ENCODE measurements at places on chromosomes 3 and 15.

- no peak for DNase-seq
Observed at GRCh38 chr3:74200952-74201351, 413.5 kb downstream of the CNTN3 start.

DNA sequence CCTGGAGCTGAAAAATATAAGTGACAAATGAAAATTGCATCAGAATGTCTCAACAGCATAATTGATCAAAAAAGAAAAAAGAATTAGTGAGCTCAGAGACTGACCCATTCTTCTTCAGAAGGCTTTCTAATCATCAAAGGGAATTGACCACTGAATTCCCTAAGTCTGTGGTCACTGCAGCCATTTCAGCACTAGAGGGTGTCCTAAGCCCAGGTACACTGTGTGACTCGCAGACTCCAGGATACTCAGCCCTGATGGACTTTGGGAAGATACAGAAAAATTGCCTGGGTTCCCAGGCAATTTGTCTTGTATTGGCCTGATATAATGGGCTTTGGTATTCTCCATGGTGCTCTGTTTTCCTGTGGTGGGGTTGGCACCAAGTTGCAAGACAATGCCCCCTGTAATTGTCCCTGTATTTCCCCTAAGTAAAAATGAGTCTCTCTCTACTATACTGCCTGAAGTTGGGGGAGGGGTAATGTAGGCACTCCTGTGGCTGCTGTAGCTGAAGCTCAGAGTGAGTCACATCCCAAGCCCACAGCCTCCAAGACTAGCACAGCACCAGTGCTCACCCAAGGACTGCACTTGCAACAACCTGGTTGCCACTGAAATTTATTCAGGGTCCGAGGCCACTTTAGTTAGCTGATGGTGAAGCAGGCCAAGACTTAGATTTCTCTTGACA, 256.0 kb upstream of the STAC start:
- no peak for DNase-seq

DNA sequence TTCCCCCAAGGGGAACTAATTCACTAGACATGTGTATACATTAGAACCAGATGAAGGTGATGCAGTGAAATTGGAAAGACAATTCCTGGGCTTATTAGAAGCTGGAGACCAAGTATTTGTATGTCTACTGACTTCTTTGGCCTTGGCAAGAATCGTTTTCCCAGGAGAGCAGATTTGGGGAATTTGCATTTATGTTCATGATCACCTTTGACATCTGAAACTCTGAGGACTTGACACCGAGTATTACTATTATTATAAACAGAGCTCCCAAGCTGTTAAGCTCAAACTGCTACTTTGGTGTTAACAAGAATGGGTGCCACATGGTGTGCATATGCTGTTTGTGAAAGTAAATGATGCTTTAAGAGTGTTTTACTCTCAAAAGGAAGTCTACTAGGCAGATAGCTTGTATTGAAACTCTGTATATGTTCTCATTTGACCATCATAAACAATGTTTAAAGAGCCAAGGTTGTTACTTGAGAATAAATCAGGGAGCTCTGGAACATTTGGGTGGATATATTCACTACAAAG, 519.8 kb upstream of the GOLIM4 start:
- no peak for DNase-seq

DNA sequence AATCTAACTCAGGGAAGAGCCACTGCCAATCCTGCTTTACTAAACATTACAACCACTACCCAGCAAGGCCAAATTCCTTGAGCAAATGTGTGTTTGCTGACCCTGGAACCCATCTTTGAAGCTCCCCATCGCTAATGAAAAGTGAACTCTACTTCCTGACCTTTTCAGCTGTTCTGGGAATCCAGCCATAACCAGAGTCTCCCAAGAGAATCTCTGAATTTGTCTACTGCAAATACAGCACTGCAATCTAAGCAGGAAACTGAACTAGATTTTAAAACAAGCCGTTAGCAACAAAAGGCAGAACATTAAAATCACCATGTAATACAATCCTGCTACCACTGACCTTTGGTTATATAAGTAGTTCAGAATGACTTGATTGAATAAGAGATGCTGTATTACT, 309.2 kb downstream of the MAGI1 start:
- DNase-seq = no peak

- DNase-seq = no peak
Observed at GRCh38 chr3:135451037-135451785, 514.3 kb upstream of the PPP2R3A start.

- no peak for DNase-seq
Observed at GRCh38 chr15:57544848-57545480, 46.7 kb upstream of the MYZAP start.

DNA sequence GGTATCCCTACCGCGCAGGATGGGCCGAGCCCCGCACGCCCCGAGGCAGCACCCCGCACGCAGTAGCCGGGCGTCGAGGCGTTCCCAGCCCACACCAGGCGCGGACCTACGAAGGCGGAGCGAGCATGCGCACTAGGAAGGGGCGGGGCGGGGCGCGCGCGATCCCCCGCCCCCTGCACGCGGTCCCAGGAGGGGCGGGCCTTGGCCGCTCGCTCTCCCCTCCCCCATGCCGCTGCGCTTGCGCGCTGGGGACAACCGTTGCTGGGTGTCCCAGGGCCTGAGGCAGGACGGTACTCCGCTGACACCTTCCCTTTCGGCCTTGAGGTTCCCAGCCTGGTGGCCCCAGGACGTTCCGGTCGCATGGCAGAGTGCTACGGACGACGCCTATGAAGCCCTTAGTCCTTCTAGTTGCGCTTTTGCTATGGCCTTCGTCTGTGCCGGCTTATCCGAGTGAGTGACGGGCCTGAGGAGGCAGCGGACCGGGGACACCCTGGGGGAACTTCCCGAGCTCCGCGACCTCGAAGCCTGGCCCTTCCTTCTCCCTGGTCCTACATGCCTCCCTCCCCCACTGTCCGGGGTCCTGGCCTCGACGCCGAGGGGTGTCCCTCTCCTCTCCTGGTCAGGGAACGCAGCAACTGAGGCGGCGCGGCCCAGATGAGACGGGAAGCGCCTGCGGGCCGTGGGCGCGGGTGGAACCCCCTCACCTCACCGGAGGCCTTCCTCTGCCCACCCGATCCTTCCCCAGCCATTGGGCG, at the start of gene SPESP1:
Gene SPESP1 (plus strand): TSS at position 258 of the 755 bp plus-strand sequence. CDS start 129 bp downstream, at position 387.
- DNase-seq = peak; percentile 9

DNA sequence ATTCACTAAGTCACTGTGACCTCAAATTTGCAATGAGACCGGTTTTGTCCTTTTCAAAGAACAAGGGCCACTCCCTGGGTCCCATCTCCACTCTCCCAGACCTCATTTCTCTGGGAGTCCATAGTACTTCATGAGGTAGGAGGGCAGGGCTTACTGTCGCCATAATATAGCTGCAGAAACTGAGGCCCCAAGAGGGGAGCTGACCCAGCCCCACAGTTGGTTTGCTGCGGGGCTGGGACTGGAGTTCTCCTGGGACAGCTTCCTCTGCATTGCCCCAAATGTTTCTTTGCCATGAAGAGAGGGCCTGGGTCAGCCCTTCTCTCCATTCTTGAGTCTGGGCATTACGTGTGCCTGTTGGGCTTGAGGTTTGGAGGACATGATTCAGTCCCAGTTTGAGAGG, 60.1 kb downstream of the ITGA11 start:
- no peak for DNase-seq

DNA sequence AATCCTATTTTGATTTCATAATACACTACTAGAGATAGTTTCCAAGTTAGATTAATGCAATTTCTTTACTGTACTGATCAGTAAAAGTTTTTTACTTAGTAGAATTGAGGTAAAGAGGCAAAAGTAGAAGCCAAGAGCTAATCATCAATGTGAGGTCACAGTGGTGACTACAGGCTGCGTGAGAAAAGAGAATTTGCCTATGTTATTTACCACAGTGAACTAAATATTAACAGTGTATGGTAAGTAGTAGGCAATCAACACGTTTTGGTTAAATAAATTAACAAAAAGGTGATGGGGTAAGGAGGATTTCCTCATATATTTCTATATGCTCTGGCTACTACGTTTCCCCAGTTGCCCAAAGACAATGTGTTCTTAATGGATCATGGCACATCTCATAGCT, 202.2 kb upstream of the CMC1 start:
- DNase-seq = no peak

DNA sequence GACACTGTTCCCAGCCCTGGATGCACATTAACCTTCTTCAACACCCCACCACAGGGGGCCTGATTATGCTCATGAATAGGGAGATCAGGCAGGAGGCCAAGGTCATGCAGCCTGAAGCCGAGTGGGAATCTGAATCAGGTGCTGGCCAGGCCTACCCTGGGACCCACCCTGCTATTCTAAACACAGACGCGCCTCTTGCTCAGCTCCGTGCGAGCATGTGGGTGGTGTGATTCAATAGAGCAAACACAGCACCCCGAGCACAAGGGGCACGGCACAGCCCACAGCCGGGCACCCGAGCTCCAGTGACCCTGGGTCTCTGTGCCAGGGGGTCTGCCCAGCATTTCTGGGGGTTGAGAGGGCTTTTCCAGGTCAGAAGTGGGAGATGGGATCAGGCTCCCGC, 24.6 kb upstream of the GRIP2 start:
- DNase-seq = no peak

- no peak for DNase-seq
Observed at GRCh38 chr3:44418549-44418948, 58.9 kb downstream of the ZNF445 start.

- DNase-seq = no peak
Observed at GRCh38 chr3:148625991-148626390, 71.7 kb upstream of the AGTR1 start.

- DNase-seq = no peak
Observed at GRCh38 chr3:172042136-172042662, 2.8 kb downstream of the FNDC3B start.

DNA sequence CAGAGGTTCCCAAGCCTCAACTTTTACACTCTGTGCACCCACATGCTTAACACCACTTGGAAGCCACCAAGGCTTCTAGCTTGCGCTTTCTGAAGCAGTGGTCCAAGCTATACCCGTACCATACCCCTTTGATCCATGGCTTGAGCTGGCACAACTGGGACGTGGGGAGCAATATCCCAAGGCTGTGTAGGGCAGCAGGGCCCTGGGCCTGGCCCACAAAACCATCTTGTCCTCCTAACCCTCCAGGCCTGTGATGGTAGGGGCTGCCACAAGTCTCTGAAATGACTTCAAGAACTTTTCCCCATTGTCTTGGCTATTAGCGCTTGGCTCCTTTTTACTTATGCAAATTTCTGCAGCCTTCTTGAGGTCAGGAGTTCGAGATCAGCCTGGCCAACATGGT, 16.0 kb upstream of the PSMA4 start:
- no peak for DNase-seq

DNA sequence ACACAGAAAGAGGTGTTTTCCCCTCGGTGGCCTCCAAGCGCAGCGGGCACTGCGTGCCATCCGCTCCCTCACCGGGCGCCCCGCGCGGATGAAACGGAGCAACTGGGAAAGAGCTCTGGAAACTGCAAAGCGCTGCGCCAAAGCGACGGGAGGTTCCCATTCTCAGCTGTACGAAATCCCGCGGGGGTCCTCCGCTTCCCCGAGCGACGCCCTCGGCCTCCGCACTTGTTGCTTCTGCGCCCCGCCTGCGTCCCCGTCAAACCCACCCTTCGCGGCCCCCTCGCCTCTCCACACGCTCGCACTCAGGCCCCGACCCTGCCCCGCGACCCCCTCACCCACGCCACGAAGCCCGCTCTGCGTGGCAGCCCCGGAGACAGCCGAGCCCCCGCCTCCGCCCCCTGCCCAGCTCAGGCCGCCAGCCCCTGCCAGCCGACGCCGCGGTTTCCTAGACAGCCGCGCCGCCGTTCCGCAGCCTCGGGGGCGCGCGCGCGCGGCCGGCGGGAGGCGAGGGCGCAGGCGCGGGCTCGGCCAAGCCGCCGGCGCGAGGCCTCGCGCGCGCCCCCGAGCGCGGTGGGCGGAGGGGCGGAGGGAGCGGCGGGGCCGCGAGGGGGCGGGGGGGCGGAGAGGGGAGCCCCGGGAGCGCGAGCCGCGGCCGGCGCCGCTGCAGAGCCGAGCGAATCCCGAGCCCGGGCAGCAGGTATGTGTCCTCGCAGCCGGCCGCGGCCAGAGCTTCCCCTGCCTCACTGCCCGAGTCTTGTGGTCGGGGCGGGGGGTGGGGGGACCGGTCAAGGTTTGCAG, at the start of gene TMEM266:
Gene TMEM266 (plus strand): TSS at position 666 of the 798 bp plus-strand sequence. CDS start 74,279 bp downstream, outside the sequence.
- no peak for DNase-seq

- DNase-seq = no peak
Observed at GRCh38 chr3:113712129-113712528, 15.7 kb upstream of the USF3 start.

DNA sequence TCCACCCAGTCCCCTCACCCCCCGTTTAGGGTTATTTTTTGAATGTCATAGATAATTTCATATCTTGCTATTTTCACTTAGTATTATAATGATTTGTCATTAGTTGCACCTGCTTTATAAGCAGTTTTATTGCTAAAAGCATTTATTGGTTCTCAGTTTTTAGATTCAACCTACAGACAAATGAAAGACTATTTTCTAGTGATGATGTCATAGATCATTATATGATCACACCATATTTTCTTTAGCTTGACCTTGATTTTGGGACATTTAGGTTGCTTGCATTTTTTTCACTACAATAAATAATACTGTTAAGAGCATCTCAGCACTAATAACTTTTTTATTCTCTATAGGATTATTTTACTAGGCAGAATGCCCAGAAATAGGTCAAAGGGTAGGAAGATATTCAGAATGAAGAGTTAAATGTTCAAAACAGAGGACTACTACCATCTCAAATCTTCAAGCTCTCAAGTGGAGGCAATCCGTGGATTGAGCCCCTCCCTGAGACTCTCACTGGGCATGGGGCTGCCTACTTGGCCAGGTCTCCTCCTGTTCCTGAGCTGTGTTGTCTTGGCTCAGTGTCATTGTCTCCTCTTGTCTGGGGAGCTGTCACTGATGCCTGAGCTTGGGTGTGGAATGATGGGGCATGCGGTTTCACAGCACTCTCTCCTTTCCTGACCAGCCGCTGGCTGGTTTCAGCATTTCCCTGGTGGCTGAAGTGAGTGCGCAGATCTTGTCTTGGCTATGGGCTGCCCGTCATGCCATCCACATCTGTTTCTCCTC, 28.4 kb downstream of the CHCHD6 start:
- DNase-seq = no peak

DNA sequence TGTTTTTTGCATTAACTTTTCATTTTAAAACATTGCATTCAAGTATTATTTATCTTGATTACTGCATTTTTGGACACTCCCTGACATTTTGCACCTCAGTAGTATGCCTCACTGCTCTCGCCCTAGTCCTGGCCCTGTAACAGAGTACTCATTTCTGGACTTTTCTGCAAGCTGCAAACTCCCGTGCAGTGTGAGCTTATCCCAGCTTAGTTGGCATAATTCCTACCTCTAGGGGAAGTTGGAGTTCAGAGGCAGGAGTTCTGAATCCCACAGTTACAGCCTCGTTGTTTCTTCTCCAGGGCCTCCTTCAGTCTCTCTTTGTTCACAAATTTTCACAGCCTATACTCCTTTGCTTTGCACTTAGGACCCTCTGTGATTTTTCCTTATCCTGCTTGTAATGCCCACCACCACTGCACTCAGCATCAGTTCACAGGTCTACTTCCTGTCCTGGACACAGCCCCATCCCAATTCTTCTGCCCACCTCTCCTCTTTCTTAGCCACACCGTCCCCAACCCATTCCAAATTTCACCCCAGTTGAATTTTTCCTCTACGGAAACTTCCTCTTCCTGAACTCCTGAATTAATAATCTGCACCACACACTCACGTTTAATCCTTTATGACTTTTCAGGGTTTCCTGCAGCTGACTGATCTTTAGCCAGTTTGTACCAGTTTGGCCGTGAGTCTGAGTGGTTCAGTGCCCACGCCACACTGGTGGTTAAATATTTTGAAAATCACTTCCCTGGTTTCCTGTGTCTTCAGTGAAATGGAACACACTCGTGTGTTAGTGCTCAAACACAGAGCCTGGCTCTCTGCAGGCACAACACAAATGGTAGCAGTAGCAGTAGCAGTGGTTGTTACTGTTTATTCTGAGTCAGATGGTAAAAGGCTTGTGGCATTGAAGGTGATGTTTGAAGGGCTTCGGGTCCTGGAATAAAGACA, 6.3 kb upstream of the CTSH start:
- no peak for DNase-seq

Data from stimulated activated CD4-positive, alpha-beta T cell treated with anti-CD3 and anti-CD28 coated beads, TNF-alpha, amount 100 ng/mL, for 4 hours (primary cell).